MV-4-11 (cell line): ENCODE measurements at places on chromosomes 2 and 18.

GRCh38 chr2:175154661-175155082, 13.3 kb downstream of the ATF2 start:
- no peak for DNase-seq

DNA sequence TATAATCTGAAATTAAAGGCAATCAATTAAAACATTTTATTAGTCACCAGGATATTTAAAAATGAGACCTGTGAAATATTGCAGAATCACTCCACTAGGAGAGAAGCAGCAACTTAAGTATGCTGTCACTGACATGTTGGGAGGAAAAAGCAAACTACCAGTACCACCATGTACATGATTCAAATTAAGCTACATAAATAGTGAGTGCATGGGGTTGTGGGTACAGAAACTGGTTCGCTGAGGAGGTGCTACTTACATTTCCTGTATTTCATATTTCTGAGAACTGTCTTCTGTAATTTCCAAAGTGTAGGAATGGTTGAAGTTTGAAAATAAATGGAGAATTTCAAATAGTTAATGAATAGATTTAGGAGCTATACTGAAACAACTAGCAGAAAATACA, 7.9 kb upstream of the NR4A2 start:
- peak; percentile 30 for DNase-seq

- DNase-seq: no peak
These were observed 20.9 kb upstream of the CCBE1 start for GRCh38 chr18:59718108-59718463.

- DNase-seq: no peak
These were observed 6.7 kb downstream of the CRIM1 start for GRCh38 chr2:36362291-36362690.

- DNase-seq: no peak
These were observed 228.1 kb downstream of the RBM43 start for GRCh38 chr2:151033271-151034248.

GRCh38 chr2:7363906-7364305, 446.7 kb downstream of the RNF144A start:
- DNase-seq: peak; percentile 2

DNA sequence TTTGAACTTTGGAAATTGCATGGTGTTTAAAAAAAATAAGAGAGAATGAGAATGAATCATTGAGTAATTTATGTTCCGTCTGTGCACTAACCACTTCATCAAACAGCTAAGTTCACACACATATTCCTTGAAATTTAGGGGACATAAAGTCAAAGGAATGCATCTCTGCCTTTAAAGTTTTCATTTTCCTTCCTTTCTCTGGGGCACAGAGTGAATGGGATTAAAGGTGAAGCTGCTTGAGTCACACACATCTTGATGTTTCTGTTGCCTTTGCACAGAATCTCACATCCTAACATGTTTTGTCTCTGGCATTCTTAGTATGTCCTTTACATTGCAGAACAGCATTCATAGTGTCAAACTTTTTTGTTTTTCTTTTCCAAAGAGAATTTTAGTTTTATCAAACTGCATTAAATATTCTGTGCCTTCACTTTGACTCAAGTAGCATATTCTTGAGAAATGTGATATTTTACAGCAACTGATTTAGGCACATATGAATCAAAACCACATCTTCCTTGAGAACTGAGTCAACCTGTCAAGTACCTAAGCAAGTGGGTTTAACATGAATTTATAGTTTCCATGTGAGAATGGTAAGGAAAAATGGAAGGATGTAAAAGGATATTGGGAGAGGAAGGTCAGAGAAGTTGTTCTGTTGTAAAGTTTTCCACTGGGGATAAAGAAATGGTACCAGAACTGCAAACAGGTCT, 169.1 kb upstream of the THUMPD2 start:
- DNase-seq: no peak

- no peak for DNase-seq
These were observed 9.0 kb downstream of the SETBP1 start for GRCh38 chr18:44689736-44690135.

GRCh38 chr2:99771681-99772333, 282.0 kb upstream of the REV1 start:
- peak; percentile 92 for DNase-seq

GRCh38 chr2:28628987-28629386, 122.6 kb upstream of the PPP1CB start:
- no peak for DNase-seq

DNA sequence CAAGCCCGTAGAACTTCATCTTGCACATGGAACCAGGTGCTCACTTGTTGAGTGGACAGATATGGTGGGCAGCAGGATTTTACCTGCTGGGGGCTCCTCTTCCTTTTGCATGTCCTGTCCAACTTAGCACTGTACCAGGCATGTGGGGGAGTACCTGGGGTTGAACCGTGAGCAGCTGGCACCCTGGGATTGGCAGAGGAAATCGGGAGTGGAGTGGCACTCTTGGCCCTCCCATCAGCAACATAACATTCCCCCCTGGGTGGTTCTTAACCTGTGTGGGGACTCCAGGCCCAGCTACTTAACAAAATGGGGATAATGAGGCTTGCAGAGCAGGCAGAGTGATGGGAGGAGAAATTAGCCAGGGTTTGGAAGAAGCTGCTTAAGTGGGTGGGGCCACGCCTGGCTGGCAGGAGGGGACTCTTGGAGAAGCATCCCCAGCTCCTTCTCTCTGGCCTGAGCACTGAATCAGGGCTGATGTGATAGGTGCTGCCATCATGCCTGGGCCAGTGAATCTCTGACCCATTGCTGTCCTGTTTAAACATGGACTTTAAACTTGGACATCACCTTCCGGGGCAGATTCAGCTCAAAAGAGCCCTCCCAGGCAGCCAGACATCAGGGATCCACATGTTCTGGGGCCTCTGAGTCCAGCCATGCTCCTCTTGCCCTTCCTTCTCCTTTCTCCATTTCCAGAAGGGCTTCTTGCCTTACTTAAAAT, 15.5 kb downstream of the FOSL2 start:
- DNase-seq: no peak

- peak; percentile 43 for DNase-seq
These were observed 326.3 kb upstream of the ZNF521 start for GRCh38 chr18:25678221-25678620.

DNA sequence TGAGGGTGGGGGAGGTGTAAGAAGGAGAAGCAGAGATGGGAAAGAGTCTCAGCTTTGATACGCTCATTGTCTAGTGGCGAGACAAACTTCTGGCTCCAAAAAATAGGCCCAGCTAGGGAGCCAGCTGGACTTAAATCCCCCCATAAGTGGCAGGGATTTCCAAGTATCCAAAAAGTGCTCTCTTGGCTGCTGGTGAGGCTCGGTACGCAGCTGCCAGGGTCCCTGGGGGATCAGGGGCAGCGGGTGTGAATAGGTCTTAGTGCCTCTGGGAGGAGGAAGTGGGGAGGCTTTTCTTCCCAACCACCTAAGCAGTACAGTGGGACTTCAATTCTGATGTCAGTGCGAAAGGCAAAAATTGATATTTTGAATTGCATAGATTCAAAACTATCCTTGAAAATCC, 73.5 kb downstream of the ALK start:
- DNase-seq: no peak

DNA sequence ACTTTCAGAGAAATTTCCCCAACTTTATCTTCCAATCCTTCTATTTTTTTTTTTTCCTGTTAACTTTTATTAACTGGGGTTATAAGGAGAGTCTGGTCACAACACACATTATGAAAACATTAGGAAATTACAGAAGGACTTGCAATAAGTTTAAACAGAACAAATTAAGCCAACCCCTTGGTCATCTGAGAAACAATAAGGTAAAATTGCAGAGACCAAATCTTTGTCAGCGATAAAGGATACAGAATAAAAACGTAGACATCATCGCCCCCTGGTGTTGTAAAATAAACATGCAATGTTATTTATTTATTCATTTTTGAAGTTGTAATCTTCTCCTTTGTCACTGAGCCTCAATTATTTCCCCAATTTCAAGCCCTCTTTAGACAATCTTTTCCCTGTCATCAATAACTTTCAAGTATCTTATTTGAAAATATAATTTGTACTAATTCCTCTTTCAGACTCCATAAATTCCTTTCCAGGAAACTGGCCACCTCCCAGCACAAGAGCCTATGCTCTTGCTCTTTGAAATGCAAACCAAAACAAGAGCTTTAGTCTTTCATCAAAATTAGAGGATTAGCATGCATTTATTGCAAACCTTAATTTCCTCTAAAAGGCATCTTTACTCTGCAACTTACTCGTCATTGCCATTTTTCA, 19.5 kb downstream of the G6PC2 start:
- DNase-seq: peak; percentile 4

DNA sequence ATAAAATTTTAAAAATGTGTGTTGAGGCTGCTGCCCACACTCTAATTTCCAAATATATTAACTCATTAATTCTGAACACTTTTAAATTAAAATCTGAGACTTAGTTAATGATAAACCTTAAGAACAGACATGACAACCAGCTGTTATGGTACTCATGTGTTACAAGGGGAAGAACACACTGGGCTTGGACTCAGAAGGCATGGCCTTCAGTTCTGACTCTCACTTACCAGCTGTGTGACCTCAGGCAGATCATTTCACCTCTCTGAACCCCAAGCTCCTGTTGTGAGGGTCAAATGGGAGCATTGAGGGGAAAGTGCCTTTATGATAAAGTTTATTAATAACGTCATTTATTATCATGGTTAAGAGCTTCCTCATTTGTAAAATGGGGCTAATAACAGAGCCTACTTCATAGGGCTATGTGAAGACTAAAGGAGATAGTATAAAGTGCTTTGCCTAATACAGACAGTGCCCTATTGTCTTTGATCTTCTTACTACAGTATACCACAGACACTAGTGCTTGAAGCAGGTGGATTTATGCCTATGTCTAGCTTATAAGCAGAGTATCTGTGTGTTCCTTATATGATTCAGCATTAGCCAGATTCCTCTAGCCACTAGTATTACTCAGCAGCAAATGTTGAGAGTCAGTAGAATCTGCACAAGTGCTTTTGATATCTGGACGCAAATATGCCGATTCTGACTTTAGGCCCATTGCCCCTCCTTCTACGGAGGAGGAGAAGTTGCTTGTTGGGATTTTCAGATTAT, 99.6 kb downstream of the SGPP2 start:
- DNase-seq: no peak

DNA sequence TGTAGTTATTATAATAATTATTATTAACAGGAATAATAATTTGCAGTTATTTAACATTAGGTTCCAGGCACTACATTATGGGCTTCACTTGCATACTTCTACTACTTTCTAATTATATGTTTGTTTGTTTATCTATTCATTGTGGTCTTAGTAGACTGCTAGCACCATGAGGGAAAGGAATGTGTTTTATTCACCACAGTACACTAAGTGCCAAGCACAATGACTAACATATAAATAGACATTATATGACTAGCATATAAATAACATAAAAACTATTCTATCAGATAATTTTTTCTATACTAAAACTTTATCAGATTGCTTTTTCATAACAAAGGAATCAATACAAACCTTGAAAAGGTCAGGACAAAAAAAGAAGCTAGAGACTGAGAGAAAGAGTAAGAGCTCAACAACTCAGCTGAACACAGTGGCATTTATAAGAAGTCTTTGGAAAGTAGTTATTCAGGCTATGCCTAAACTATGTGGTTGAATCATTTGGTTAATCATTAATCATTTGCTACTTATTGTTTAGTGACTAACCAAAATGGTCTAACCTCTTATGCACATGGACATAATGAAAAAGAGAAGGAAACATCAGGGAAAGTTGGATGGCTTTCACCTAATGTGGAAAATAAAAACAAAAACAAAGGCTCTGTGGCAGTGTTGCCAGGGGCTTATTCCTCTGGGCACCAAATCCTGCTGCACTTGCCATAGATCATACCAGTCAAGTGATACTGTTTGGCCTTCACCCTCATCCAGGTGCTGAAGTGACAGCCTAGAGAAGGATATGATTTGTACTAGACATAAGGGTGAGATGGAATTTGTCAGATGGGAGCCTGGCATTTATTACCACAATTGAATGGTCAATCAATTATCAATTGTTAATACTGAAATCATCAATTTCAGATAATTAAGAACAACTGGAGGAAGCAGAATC, 174.9 kb downstream of the ETAA1 start:
- DNase-seq: no peak

GRCh38 chr18:2486426-2486825, 84.9 kb downstream of the METTL4 start:
- DNase-seq: no peak

DNA sequence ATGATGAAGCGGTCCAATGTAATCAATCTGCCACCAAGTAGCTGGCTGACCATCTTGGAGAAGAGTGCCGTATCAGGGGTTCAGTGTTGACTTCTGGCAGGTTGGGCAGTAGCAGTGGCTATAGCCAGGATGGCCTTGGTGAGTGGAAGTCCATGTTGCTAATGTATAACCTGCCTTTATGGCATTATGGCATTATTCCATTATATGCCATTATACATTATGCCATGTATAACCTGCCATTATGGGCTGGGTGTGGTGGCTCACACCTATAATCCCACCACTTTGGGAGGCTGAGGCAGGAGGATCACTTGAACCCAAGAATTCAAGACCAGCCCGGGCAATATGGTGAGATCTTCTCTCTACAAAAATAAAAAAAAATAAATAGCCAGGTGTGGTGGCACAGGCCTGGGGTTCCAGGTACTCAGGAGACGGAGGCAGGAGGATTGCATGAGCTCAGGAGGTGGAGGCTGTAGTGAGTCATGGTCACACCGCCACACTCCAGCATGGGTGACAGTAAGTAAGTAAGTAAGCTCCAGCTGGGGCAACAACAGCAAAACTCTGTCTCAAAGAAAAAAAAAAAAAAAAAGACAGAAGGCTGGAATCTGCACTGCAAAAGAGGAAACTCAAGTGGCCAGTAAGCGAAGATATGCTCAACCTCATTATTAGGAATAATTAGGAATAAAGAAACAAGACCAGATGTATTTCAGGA, 24.4 kb upstream of the EMILIN2 start:
- DNase-seq: peak; percentile 18

- DNase-seq: no peak
These were observed 129.8 kb upstream of the SH3BP4 start for GRCh38 chr2:234821946-234822475.

DNA sequence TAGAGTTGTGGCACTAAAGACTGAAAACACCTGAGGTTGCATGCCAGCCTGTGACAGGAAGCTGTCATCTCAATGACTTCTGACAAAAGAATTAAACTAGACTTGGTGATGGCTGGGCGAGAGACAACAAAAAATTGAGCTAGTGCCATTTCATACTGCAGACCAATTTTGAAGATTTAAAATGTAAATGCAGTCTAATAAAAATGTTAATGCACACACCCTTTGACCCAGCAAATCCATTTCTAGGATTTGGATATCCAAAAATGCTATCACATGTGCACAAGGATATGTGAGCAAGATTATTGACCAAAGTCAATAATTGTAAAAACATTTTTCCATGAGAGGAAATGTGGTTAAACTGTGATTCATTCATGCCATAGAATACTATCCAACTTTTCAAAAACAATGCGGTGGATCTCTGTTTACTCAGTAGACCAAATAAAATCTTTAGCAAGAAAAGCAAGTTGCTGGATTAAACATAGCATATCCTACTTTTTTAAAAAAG, 5.6 kb downstream of the FBXO36 start:
- no peak for DNase-seq
